ENCODE measurements at places on chromosomes 6 and 20.

- no peaks in the 10 kb centered on the region for H3K27me3 ChIP-seq
- no peak overlapping the region for H3K4me3 ChIP-seq
- H3K36me3 ChIP-seq = no peaks in the 10 kb centered on the region
- DNase-seq = no peak
- H3K4me1 ChIP-seq = no peaks in the 10 kb centered on the region
- no peak overlapping the region for H3K27ac ChIP-seq
These were observed 140.6 kb downstream of the MTHFD1L start for GRCh38 chr6:151005896-151006632.

DNA sequence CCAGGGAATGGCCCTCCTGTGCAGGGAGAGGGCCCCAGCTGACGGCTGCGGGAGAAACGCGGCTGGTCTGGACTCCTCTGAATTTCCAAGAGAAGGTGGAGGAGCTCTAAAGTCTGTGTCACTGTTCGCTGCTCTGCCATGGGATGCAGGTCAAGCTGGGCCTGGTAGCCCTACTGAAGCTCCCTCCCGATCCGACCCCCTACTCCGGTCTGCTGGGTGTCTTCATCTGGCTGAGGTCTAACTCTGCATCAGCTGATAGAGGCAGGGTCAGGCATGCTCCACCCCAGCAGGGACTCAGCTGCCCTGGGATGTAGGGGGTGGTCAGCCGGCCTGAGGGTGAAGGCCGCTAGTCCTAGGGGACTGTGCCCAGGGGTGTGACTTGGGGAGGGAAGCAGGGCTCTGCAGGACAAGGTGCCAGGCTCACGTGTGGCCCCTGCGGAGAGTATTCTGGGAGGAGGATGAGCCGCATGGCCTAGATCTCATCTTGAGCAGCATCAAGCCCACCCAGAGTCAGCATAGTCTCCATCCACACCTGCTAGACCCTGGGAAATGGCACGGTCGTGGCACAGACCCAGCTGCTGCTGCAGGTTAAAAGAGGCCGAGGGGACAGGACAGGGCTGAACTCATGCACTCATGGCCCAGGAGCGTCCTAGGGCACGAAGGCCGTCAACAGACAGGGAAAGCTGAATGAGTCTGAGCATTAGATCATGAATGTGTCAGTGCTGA lies 1.4 kb downstream of the CST3 start:
- DNase-seq = no peak
- no peaks in the 10 kb centered on the region for H3K36me3 ChIP-seq
- no peak overlapping the region for H3K4me3 ChIP-seq

DNA sequence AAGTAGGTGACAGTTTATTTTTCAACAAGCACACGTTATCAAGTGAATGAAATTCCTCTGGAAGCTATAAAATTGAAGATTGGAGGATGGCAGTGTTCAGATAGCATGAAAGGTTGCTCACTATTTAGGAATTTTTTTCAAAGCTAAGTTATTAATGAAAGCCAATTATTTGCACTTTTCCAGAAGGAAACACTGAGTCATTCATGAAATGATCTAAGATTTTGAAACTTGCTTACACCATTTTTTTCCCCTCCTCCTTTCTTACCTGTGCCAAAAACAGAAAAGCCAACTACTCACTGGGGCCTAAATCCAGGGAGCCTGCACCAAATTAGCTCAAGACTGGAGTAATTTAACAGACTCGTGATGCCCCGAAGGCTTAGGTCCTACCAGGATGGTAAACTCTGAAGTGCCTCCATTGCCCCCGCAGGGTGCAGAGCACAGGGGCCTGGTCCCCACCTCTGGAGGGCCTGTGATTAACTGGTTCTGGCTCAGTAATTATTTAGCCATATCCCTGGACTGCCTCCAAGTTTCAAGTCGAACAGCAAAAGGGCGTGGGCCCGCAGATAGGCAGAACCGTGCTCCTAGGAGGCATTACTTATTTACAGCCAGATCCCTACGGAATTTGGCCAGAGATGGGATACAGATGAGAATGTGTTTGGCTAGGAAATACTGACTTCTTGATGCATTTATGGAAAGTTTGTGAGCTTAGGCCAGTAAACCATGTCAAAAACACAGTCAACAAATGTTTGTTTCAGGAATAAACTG lies 28.0 kb upstream of the ZNF217 start:
- peak; percentile 39 for DNase-seq
- H3K36me3 ChIP-seq = no peaks in the 10 kb centered on the region
- H3K4me1 ChIP-seq = peaks cover 27% of the 10 kb centered on the region
- peak overlapping the region; percentile 80 for H3K27ac ChIP-seq

- H3K27ac ChIP-seq = no peak overlapping the region
- no peaks in the 10 kb centered on the region for H3K36me3 ChIP-seq
- H3K4me1 ChIP-seq = peaks cover 2% of the 10 kb centered on the region
- DNase-seq = no peak
- H3K27me3 ChIP-seq = no peaks in the 10 kb centered on the region
These were observed 202.2 kb upstream of the PRND start for GRCh38 chr20:4519534-4519933.

DNA sequence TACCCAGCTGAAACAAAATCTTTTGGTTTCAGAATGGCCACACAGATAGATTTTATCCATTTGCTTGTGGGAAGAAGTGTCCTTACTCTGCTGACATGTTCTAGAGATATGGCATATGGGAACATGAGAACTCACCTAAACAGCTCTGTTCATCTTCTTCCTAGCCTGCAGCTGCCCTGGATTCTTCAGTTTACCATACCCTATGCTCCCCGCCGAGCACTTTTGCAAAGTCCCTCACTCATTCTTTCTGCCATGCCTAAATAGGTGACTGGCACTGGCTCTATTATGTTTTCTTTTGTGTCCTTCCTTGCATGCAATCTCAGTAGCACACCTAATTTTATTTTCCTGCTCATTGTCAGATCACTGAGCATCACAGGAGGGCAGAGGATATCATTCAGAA lies 293.7 kb upstream of the RSPO3 start:
- H3K4me3 ChIP-seq = no peak overlapping the region
- DNase-seq = no peak
- H3K27me3 ChIP-seq = no peaks in the 10 kb centered on the region
- H3K36me3 ChIP-seq = no peaks in the 10 kb centered on the region

DNA sequence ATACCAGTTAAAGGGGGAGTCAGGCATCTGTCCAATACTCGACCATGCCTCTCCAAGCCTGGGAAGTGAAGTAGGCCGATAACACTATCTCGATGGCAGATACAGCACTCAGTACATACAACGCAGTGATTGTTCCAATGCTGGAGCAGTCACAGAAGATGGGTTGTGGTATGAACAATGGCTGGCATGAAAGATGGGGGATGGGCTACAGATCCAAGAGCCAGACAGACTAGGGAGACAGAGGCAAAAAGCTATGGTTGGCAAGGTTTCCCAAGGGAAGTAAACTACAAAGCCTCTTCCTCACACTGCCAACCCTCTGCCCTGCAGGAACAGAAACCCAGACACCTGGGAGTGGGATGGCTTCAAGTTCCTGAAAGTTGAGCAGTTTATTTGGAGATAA lies 19.2 kb downstream of the FKBP1A start:
- H3K27ac ChIP-seq = no peak overlapping the region
- no peaks in the 10 kb centered on the region for H3K27me3 ChIP-seq
- H3K36me3 ChIP-seq = no peaks in the 10 kb centered on the region
- no peaks in the 10 kb centered on the region for H3K4me1 ChIP-seq
- H3K4me3 ChIP-seq = no peak overlapping the region

DNA sequence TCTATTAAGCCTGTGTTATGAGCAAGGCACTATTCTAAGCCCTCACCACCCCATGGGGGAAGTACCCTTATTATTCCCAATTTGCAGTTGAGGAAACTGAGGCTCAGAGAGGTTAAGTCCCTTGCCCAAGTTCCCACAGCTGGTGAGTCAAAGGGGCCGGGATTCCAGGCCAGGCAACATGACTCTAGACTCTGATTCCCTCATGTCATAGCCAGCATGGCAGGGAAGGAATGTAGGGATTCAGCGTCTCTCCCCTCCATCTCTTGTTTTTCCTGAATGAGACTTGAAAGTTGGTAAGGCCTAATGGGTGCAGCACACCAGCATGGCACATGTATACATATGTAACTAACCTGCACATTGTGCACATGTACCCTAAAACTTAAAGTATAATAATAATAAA lies 6.7 kb downstream of the C6orf132 start:
- no peak overlapping the region for H3K4me3 ChIP-seq

DNA sequence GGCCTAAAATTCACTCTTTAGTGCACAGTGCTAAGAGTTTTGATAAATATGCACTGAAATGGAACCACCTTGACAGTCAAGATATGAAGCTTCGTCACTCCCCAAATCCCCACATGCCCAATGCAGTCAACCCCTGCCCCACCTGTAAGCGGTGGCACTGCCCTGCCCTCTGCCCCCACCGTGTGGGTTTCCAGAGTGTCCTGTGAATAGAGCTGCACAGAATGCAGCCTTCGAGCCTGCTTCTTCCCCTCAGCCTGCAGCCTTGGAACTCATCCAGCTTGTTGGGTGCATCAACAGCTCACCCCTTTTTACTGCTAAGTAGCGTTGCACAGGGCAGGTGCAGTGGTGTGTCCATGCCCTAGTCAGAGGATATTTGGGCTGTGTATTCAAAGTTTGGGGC lies 216.3 kb downstream of the SYNDIG1 start:
- no peak overlapping the region for H3K27ac ChIP-seq
- H3K27me3 ChIP-seq = no peaks in the 10 kb centered on the region
- H3K4me3 ChIP-seq = no peak overlapping the region
- DNase-seq = no peak

DNA sequence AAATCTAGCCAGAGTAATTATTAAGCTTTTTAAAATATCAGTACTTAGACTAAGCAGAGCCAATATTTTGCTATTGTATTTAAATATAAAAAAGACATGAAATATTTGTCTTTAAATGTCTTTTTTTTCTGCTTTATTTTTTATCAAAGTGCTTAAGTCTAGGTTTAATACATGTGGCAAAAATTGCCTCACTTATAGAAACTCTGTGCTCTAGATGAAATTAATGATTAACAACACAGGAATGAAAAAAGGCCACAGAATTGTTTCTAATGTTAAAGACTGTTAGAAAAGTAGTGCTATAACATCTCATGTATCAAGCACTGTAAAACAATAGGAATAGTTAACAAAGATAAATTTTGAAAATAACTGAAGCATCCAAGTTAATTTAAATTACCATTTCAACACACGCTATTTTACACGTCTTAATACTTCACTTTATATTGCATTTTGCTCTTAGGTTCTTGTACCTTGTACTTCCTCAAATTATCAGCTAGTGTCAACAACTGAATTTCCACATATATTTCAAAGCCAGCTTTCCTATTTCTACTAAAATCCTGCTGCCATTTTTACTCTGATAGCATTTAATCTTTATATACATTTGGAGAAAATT lies 1515.1 kb downstream of the HACE1 start:
- H3K36me3 ChIP-seq = no peaks in the 10 kb centered on the region
- DNase-seq = no peak
- H3K27ac ChIP-seq = no peak overlapping the region
- no peaks in the 10 kb centered on the region for H3K27me3 ChIP-seq
- H3K4me1 ChIP-seq = no peaks in the 10 kb centered on the region
- H3K4me3 ChIP-seq = no peak overlapping the region

DNA sequence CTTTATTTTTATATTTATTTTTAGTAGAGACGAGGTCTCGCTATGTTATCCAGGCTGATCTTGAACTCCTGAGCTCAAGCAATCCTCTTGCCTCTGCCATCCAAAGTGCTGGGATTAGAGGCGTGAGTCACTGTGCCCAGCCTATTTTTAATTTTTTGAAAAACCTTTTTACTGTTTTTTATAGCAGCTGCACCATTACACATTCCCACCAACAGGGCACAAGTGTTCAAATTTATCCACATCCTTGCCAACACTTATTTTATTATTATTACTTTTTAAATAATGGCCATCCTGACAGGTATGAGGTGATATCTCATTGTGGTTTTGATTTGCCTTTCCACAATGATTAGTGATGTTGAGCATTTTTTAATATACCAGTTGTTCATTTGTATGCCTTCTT lies 42.5 kb downstream of the PACSIN1 start:
- no peaks in the 10 kb centered on the region for H3K4me1 ChIP-seq
- H3K36me3 ChIP-seq = no peaks in the 10 kb centered on the region
- DNase-seq = no peak
- no peak overlapping the region for H3K27ac ChIP-seq
- H3K4me3 ChIP-seq = no peak overlapping the region
- no peaks in the 10 kb centered on the region for H3K27me3 ChIP-seq

- no peaks in the 10 kb centered on the region for H3K4me1 ChIP-seq
- DNase-seq = no peak
- H3K36me3 ChIP-seq = no peaks in the 10 kb centered on the region
- no peak overlapping the region for H3K27ac ChIP-seq
These were observed 26.7 kb downstream of the KAT14 start for GRCh38 chr20:18164356-18164755.

- H3K4me3 ChIP-seq = no peak overlapping the region
- no peaks in the 10 kb centered on the region for H3K4me1 ChIP-seq
- H3K27ac ChIP-seq = no peak overlapping the region
- no peaks in the 10 kb centered on the region for H3K36me3 ChIP-seq
- peak; percentile 33 for DNase-seq
These were observed 19.2 kb upstream of the GLP1R start for GRCh38 chr6:39029156-39030011.

- H3K27me3 ChIP-seq = no peaks in the 10 kb centered on the region
- DNase-seq = peak; percentile 48
- H3K27ac ChIP-seq = no peak overlapping the region
These were observed 194.9 kb downstream of the PHACTR1 start for GRCh38 chr6:12911427-12911826.

GRCh38 chr6:146341493-146342230 lies 202.0 kb upstream of the RAB32 start:
- no peak overlapping the region for H3K27ac ChIP-seq
- no peaks in the 10 kb centered on the region for H3K4me1 ChIP-seq
- no peaks in the 10 kb centered on the region for H3K27me3 ChIP-seq

- H3K4me1 ChIP-seq = no peaks in the 10 kb centered on the region
- H3K27ac ChIP-seq = no peak overlapping the region
- no peak overlapping the region for H3K4me3 ChIP-seq
- no peak for DNase-seq
These were observed 376 bp downstream of the C20orf202 start for GRCh38 chr20:1203630-1204029.

- no peak for DNase-seq
- H3K36me3 ChIP-seq = no peaks in the 10 kb centered on the region
- H3K27ac ChIP-seq = no peak overlapping the region
- H3K4me3 ChIP-seq = no peak overlapping the region
- H3K4me1 ChIP-seq = no peaks in the 10 kb centered on the region
These were observed 130.5 kb upstream of the CNR1 start for GRCh38 chr6:88296694-88297093.

- no peaks in the 10 kb centered on the region for H3K27me3 ChIP-seq
- H3K4me1 ChIP-seq = peaks cover 2% of the 10 kb centered on the region
These were observed 73.0 kb downstream of the EYA2 start for GRCh38 chr20:46967646-46968045.

GRCh38 chr6:158255989-158256601 lies 56.2 kb upstream of the TULP4 start:
- H3K36me3 ChIP-seq = no peaks in the 10 kb centered on the region
- 0 out of 2 replicates have a peak, but pooled peaks cover 11% of the 10 kb centered on the region for H3K4me1 ChIP-seq
- DNase-seq = no peak
- no peak overlapping the region for H3K4me3 ChIP-seq

Measured in MM.1S (cell line).